Activated CD4-positive, alpha-beta T cell treated with anti-CD3 and anti-CD28 coated beads, Interleukin-2, amount 10 ng/mL, durations not matched to agents 24 days and 14 days (primary cell): ENCODE measurements at places on chromosomes 4 and X. TPM values are rescaled to one million over a fixed set of nuclear protein-coding genes. Genes with fewer than 3 reads are reported as not detected.

The IGFBP7 gene
- total RNA-seq: not detected in 2 replicates

The FAM114A1 gene
- total RNA-seq: 0.23 and 0.66 TPM in 2 replicates

The CENPVL1 gene
- total RNA-seq: not detected in 2 replicates

The FAM184B gene
- not detected in 2 replicates for total RNA-seq

The NAP1L2 gene
- 1.9 and 2.1 TPM in 2 replicates for total RNA-seq

The CT45A3 gene
- not detected in 2 replicates for total RNA-seq

The MMRN1 gene
- not detected in 2 replicates for total RNA-seq
